Left renal cortex interstitium (tissue), 4 donors: ENCODE measurements at places on chromosomes 1 and 21. TPM values are rescaled to one million over a fixed set of nuclear protein-coding genes. Genes with fewer than 3 reads are reported as not detected.

RUNX3 gene
- polyA plus RNA-seq: 0.51 TPM

TLR5 gene
- polyA plus RNA-seq: 4.7 TPM

S100A12 gene
- polyA plus RNA-seq: 3.9 TPM

RIMKLA gene
- 0.85 TPM for polyA plus RNA-seq

PKLR gene
- polyA plus RNA-seq: 8.5 TPM

ANXA9 gene
- 15.2 TPM for polyA plus RNA-seq

CELA2B gene
- polyA plus RNA-seq: 0.41 TPM

ELAVL4 gene
- polyA plus RNA-seq: 3.8 TPM

MYOG gene
- polyA plus RNA-seq: 0.17 TPM

PKP1 gene
- polyA plus RNA-seq: 0.08 TPM

TAS1R1 gene
- 0.11 TPM for polyA plus RNA-seq

C8A gene
- polyA plus RNA-seq: 0.59 TPM

GJA9 gene
- polyA plus RNA-seq: 0.18 TPM
